Endothelial cell (in vitro differentiated cells): ENCODE measurements at places on chromosomes 3 and 15.

DNA sequence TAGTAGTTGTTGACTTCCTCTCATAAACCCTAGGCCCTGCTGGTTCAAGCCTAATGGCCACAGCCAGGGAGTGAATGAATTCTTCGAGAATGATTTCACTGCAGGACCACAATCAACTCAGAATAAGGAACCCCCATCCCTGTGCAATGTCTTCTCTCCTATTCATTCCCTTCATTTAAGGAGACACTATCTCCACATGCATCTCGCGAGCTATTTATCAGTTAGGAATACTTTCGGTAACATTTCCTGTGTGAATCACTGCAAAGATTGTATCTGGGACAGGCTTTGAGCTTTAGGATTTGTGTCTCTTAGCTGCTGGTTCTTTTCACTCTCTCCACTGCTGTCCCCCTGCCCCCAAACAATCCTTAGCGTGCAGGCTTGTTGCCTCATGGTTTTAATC is 94.4 kb downstream of the MYLK start:
- DNase-seq = no peak

- no peak for DNase-seq
Measured at GRCh38 chr15:70508561-70509281, 254.6 kb downstream of the UACA start.

GRCh38 chr15:94894056-94894455 is 662.7 kb downstream of the MCTP2 start:
- no peak for DNase-seq

DNA sequence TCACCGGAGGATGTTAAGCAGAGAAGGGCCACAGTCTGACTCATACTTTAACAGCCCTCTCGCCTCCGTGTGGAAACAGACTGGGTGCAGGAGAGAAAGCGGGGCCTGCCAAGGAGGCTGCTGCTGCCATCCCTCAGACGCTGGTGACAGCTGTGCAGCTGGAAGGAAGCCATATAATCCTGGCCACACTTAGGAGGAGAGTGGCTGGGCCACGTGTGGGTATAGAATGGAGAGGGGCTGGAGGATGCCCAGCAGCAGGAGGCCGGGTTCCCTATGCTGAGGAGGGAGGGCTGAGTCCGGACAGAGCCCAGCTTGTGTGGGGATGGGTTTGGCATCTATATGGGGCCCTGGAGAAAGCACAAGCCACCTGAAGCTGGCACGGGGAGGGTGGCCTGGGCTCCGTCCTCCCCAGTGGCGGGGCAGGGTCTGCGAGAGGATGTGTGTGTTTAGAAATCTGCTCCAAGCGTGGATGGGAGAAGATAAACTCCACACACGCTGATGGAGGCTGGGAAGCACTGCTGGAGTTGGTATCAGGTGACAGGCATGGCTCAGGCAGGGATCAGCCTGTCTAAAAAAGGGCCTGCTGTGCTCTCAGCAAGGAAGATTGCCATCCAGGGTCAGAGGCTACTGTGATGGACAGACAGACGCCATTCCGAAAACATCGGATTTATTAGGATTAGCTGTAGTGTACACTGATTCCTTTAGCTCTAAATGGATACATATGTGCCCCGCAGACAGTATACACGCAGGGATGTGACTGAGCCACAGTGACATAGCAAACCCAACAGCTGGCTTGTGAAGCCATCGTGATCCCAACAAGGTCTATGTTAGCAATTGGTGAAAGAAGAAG is 15.9 kb downstream of the ABTB1 start:
- no peak for DNase-seq

DNA sequence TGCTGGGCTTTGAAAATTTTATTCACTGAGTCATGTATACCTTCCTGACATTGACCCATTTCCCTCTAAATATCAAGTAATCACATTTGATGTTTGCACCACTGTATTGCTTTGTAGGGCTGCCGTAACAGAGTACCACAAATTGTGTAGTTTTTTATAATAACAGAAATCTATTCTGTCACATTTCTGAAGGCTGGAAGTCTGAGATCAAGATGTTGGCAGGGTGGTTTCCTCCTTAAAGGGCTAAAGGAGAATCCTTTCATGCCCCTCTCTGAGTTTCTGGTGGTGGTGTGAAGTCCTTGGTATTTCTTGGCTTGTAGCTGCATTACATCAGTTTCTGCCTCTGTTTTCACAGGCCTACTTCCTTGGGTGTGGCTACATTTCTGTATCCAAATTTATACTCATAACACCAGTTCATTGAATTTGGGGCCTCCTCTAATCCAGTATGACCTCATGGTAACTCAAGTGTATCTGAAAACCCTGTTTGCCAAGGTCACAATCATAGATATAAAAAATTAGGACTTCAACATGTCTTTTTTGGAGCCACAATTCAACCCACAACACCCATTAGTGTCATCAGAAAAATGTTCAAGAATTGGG is 29.1 kb upstream of the ST6GAL1 start:
- no peak for DNase-seq

DNA sequence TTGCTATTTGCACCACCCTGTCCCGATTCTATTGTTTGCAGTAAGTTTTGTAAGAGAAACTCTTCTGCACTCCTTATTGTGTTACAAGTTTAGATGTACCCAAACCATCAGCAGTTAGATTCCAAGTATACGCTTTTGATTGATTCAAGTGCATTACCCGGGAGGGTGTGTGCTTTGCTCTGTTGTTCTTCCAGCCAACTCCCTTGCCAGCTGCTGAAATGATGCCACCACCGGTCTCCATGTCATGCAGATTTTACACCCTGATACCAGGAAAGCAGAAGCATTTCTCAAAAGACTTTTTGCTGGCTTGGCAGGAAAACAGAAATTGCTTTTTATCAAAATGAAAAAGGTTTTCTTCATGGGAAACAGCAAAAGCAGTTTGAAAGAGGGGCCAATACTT is 1006.6 kb upstream of the CFAP20DC start:
- no peak for DNase-seq

- DNase-seq = no peak
Measured at GRCh38 chr15:70602834-70603560, 160.4 kb downstream of the UACA start.

- DNase-seq = no peak
Measured at GRCh38 chr15:99453637-99454030, 112.2 kb upstream of the MEF2A start.
